ENCODE measurements at places on chromosomes 1 and 21.

DNA sequence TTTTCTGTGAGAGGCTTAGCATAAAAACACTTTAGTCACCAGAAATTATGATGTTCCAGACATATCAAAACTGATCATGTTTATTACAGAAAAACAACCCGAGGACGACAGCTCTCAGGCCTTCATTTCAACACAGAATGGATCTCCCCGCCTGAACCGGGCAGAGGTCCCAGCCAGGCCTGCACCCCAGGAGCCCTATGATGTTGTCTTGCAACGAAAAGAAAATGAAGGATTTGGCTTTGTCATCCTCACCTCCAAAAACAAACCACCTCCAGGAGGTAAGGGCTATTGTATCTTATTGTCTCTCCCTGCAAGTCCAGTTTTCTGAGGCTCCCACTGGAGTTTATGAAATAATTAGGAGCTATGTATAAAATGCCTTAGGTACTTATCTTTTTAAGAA lies 105.5 kb downstream of the PHTF1 start:
- DNase-seq: no peak

- no peak for DNase-seq
These were observed 57.5 kb downstream of the TYW3 start for GRCh38 chr1:74790453-74790852.

DNA sequence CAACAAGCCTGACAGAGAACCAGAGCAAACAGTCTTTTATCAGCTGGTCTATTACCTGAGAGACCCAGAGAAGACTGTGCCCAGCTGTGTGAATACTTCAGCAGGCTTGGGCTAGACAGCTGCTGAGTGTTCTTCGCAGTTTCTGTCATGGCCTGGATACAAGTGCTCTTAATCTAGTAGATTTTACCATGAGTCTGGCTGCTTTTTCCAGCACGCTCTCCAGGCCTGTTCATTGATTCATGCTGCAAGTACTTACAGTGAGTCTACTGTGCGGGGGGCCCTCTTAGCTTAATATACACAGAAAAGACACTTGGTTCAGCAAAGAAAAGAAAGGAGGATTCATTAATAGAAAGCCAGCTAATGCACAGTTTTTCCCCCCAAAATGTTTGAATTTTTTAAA lies 48.5 kb downstream of the RGS7 start:
- no peak for DNase-seq

DNA sequence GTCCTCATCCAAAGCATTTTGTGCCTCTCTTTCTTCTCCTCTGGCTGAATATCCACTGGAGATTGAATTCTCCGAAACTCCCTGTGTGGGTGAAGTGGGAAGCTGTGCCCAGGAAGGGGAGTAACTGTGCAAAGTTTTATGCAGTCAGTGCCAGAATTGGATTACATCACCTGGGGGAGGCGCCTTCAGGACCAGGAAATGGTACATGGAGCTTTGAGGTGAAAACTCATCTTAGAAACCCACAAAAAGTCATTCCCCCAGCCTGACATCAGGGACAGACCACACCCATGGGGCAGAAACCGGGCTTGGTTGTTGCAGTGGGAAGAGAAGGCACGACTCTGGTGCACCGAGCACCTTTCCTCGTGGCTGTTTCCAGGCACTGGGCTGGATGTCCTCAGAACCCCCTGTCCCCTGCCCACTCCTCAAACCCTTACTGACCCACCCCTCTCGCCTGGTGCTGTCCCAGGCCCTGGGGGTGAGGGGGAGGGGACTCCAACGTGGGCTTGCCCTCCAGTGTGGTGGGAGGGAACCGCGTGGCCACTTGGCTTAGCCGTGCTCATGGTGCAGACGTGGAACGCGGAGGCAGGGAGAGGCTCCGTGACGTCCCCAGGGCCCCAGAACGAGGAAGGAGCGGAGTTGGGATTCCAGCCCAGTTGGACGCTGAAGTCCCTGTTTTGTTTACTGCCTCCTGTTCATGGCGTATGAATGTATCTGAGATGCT lies 15.7 kb downstream of the TFF3 start:
- DNase-seq: no peak

DNA sequence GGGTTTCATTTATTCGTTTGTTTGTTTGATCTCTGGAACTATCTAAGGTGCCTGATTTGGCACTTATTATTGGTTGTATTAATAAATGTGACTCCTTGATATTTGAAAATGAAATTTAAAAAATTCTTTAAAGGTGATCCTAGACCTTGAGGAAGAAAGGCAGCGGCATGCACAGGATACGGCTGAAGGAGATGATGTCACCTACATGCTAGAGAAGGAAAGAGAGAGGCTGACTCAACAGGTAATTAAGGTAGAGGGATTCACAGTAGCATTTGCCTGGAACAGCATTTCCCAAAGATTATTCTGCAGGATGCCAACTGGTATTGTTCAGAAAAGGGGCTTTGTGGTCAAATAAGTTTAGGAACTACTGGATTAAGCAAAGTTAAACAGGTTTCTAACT lies 54.4 kb upstream of the WNT2B start:
- DNase-seq: no peak

GRCh38 chr1:59391212-59392179 lies 94.6 kb downstream of the FGGY start:
- DNase-seq: no peak

DNA sequence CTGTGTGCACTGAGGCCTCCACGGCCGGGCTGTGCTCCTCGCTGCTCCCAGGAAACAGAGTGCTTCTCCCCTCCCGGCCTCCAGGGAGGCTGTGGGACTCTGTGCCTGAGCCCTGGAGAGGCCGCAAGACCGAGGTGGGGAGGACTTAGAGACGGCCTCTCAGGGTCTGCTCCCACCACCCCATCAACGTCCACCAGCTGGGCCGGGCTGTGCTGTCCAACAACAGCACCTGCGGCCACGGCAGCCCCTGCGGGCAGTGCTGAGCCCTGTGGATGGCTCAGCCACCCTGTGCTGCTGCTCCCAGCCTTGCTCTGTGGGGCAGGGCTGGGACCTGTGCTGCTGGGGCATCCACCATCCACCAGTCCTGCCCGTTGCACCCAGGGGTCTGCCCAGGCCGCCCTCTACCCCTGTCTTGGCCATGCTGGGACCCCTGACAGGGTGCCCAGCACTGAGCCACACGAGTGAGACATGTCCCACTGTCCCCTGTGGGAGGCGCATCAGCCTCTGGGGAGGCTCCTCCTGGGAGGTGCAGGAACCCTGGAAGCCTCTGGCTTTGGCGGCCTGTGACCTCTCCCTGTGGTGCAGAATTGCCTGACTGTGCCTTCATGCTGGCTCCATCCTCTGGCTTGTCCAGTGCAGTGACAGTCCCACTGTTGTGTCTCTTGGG lies 31.2 kb upstream of the LRRC3 start:
- no peak for DNase-seq

DNA sequence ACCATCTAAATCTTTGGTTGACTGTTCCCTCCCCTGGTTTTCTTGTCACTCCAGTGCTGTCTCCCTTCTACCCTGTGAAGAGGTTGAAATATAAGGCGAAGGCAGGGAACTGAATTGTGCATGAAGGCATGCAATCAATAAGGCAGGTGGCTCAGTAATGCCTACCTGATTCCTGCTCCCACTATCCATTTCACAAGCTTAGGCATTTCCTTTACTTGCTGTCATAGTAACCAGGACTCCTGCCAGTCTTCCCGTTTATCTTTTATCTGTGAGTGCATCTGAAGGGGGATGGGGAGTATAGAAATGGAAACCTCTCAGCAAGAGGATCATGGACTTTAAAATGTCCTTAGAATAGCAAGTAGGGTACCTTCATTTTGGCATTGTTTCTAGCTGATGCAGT lies 40.5 kb downstream of the MRPS6 start:
- DNase-seq: no peak

GRCh38 chr1:40252601-40253000 lies 4.9 kb downstream of the TMCO2 start:
- DNase-seq: no peak

- peak; percentile 18 for DNase-seq
These were observed 4.9 kb downstream of the TMEM9 start for GRCh38 chr1:201149400-201149799.

GRCh38 chr1:56920591-56921001 lies 45.2 kb downstream of the C8B start:
- DNase-seq: no peak

DNA sequence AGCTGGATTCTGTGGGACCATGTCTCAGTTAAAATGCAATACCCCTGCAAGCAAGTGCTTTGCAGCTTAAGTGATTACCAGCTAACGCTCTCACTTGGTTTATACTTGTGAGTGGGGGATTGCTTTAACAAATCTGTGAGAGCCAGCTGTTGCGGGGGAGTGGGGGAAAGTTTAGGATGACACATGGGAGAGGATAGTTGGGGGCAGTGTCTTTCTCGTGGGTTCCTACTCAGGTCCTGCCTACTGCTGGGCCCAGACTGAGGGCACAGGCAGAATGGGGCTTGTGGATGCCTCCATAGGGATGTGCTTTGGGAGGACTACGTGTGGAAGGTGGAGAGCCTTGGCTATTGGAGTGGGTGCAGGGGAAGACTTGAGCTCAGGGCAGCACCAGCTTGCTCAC lies 60.1 kb downstream of the ELK4 start:
- DNase-seq: no peak

- no peak for DNase-seq
These were observed 276.9 kb downstream of the VAV3 start for GRCh38 chr1:107687849-107688753.

- no peak for DNase-seq
These were observed 5.0 kb downstream of the HAPLN2 start for GRCh38 chr1:156623946-156624813.

GRCh38 chr1:47810964-47811682 lies 186.1 kb downstream of the TRABD2B start:
- no peak for DNase-seq

DNA sequence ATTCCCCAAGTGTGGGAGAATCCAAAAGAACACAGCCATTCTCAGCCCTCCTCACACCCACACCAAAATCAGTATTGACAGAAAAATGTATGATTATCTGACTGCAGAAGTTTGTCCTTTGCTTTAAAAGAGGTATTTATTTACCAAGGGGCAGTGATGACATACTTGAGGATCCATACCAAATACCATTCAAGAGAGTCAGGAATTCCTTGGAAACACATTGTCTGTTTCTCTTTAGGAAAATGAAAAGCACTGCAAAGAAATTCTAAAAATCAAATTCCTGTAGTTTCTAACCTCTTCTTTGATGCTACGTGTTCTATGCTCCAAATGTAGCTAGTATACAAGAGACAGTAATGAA lies 509.6 kb upstream of the CXADR start:
- no peak for DNase-seq

DNA sequence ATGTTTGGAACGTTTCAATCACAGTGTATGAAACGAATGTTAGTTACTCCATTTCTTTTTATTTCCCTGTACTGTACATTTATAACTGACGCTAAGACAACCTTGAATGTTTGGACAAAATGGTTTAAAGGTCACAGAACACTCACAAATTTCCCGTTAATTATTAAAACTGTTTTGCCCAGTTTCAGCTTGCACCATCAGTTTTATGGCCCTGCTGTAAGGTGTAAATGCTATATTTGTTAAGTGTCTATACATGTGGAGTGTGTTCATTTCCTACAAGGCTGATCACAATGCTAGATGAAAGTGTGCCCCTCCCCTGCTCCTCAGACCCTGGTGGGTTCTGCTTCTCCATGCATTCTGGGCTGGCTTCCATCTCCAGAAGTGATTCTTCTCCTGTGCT lies 57.9 kb upstream of the ETS2 start:
- DNase-seq: no peak

DNA sequence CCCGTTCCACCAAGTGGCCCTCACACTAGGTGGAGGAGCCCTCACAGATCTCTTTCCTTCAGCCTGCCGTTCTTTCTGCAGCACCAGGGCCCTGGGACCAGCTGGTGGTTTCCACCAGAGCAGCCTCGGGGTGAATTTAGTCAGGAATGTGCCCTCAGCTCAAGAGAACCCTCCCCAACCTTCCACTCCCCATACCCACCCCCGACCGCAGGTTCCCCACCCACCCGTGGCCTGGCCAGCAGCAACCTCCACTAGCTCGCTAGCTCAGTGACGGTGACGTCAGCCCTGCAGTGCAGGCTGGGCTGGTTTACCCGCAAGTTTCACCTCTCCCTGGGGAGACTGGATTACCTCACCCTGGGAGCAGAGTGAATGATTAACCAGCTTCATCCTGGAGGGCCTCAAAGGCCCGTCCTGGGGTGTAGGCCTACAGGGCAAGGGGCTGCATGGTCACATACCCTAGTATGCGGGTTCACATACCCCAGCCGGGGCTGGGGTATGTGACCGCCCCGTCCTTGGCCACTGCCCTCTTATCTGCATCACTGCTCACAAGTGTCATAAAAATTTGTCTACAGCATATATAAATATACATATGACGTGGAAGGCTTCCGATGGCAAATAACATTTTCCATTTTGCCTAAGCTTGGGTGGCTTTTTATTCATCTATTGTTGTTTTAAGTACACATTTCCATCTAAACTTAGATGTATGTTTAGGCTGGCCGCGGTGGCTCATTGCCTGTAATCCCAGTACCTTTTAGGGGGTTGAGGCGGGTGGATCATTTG lies 24.5 kb downstream of the ELF3 start:
- peak; percentile 4 for DNase-seq

DNA sequence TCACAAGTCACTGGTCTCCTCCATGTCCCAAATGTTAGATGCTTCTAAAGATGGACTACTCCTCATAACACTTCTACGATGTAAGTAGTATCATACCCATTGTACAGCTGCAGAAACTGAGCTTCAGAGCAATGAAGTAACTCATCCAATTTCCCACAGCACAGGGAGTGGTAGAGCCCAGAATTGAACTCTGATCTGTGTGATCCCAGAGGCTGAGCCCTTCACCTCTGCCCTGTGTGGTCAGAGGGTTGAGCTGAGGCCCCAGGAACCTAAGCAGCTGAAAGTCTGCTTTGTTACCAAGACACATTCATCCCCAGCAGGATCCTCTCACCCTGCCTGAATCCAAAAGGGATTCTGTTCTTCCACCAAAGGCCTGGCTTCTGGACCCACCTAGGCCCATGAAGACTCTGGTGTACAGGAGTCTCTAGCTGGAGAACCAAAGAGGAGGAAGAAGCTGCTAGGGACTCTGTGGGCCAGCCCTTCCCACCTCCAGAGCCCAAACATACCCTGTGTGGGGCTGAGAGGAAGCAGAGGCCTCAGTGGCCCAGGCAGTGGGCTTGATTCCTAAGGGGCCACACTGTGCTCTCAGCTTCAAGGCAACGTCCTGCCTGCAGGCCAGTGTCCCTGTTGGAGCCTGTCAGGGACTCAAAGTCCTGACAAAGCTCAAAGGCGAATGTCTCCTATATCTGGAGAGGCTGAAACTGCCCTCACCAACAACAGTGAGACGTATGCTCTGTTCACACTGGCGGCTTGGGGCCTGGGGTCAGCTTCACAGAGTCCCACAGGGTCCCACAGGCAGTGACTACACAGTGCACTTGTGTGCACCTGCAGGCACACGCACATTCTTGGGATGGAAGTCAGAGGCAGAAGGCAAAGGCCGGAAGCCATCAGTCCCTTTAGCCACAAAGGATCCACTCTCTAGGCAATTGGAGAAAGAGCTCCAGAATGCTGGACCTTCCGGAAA lies 40.4 kb upstream of the SLC30A1 start:
- DNase-seq: no peak

Measured in HL-60 (cell line).